ENCODE measurements at places on chromosomes 1 and 21.

GRCh38 chr21:46002841-46003574 lies 21.4 kb downstream of the COL6A1 start:
- no peak for DNase-seq

DNA sequence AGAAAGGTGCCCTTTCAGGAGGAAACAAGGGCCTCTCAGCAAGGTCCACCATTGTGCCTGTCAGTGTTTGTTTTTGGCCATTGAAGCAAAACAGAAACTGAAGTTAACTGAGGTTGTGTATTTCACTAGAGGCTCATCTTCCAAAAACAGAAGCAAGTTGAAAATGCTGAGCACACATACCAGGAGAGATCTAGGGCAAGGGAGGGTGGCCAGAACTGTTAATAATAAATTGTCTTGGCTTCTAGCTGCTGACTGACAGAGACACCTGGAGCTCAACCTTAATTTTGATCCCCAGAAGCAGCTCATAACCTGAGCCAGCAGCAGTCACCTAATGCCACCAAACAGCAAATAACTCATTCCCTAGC lies 5.2 kb downstream of the AGMAT start:
- no peak for DNase-seq

DNA sequence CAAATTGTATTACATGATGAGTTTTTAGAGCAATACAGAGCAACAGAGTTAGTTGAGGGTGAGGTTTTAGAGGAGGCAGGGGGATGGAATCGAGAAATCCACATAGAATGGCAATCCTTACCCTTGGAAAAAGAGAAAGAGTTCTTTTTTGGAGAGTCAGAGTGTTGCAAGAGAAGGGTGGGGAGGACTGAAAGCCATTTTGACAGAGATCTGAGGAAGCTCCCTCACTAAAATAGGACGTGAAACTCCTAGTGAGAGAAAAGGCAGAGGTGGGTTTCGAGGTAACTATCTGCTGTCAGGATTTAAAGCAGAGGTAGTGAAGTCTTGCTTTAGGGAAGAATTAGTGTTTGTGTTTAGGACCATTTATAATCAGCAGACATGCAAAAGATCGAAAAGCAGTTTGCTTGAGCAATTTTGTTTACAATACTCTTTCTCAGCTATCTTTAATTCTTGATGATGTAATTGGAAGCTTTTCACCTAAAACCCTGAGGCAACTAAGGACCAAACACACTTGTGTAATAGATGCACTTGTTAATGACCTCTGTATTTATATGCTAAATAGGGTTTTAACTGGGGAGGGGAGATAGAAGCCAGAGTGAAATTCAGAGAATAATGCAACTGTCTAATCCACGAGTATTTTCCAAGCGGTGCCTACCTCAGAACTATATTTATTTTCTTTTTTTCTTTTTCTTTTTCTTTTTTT lies 20.0 kb downstream of the ADAMTS5 start:
- DNase-seq: no peak

DNA sequence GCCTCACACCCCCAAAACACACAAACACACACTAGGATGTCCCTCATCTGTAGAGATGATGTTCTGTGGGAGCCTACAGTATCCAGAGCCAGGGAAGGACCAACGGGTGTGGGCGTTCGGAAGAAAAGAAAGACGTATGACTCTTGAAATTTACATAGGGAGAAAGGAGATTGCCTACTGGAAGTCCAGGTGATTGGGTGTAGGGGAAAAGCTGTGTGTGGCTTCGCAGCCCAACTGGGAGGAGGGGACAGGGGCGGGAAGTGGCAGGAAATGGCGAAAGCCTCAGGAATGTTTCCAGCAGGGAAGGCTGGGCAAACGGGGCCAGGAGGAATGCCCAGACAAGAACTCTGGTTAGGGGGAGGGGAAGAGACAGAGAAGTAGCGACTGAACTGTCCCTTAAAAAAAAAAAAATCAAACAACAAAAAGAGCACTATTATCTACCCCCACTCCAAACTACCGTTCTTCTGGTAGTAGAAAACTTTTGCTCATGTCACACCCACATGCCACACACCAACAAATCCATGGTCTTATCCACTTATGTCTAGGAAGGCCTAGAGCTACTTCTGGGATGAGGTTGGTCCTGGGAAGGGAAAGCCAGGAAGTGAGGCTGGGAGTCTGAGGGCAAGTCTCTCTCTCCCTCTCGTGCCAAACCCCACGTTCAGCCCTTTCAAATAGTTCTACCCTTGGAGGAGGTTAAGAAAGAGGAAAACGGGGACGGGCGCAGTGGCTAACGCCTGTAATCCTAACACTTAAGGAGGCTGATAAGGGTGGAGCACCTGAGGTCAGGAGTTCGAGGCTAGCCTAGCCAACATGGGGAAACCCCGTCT lies 1.8 kb upstream of the CKS1B start:
- DNase-seq: no peak

DNA sequence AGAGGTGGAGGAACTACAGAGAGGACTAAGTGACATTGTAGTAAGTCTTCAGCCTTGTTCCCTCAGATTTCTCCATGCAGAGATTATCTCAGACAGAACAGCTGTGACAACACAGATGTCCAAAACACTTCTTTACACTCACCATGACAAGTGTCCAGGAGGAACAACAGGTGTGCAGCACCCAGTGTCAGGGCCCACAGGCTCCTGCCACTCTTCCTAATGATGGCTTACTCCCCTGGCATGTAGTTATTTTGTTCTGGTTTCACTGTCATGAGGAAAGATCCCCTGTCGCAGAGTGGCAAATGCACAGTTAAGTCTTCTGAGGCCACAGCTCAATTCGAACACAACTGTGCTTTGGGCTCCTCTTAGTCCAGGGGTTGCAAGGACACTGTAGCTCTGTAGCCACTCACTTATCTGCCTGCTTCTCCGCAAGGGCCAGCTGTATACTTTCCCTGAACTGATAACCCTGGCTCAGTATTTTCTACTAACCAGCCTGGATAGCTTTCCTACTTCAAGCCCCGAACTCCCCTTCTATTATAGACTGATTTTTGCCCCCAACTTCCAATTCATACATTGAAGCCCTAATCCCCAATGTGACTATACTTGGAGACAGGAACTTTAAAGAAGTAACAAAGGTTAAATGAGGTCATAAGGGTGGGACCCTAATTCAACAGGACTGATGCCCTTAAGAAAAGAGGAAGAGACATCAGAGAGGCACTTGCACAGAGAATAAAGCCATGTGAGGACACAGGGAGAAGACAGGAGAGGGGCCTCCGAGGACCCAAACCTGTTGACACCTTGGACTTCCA lies 11.1 kb downstream of the PDZK1 start:
- no peak for DNase-seq

GRCh38 chr1:69191335-69191734 lies 376.4 kb upstream of the LRRC7 start:
- DNase-seq: no peak

DNA sequence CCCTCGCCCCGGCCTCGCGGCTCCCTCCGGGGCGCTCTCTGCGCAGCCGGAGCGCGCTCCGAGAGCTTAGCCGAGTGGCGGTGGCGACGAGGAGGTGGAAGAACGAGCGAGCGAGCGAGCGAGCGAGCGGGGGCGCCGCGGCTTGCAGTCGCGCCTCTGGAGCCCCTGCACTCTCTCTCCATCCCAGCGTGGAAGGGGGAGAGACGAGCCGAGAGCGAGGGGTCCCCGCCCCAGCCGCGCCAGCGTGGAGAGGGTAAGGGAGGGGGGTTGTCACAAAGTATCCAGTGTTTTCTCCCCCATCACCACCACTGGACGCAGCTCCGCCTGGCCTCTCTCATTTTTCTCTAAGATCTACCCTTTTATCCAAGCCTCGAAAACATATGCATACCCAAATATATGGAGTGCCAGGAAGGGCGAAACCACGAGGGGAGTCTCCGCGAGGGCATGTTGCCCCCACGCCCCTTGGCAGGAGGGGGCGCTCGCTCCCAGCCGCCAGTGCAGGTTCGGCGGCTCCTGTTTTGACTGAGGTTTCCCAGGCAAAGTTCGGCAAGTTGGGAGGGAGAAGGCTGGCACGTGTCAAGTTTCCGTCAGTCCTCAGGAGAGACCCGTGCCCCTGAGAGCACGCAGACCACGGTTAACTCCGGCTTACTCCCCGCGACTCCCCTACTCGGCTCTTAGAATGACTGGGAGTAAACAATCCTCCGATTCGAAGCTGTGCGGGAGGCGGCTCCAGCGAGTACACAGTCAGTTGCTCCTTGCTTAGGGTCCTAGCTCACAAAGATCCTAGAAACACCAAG lies 569 bp upstream of the DAB1 start:
- no peak for DNase-seq

DNA sequence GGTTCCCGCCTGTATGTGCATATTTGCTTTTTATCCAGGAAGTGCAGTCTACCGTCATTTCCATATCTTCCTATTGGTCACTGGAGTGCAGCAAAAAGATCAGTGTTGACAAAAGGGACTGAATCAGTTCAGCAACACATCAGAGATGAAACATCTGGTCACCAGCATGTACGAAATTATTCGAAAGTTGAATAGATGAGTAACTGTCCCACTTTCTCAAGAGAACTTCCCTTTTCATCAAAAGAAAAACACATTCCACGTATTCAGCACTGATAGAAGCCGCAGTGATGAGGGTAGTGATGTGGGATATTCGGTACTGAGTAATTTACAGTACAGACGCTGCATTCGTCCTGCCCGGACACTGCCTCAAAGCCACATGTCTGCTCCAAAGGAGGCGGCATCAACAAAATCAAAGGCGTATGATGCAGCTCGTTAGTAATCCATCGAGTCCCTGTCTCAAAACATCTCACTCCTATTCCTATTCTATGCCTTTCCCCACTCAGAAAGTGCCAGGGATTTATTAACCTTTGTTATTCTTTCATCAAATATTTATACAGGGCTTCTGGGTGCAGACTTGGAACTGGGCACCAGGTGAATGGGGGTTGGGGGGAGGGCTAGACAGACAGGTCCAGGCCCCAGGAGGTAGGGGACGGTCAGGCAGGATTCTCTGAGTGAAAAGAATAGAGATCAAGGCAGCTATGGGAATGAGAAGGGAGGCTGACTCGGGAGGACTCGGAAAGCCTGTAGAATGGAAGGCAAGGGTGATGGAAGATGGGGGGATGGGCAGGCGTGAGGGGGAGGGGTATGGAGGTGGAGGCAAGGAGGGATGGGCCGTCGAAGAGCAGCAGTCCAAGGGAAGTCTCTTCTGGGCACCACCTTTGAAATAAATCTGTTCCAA lies 79.5 kb upstream of the SLC45A1 start:
- no peak for DNase-seq

GRCh38 chr1:173050865-173051264 lies at the start of gene TNFSF18:
TNFSF18 (minus strand) TSS chr1:173050941; CDS start chr1:173050896, 45 bp downstream.
- no peak for DNase-seq

DNA sequence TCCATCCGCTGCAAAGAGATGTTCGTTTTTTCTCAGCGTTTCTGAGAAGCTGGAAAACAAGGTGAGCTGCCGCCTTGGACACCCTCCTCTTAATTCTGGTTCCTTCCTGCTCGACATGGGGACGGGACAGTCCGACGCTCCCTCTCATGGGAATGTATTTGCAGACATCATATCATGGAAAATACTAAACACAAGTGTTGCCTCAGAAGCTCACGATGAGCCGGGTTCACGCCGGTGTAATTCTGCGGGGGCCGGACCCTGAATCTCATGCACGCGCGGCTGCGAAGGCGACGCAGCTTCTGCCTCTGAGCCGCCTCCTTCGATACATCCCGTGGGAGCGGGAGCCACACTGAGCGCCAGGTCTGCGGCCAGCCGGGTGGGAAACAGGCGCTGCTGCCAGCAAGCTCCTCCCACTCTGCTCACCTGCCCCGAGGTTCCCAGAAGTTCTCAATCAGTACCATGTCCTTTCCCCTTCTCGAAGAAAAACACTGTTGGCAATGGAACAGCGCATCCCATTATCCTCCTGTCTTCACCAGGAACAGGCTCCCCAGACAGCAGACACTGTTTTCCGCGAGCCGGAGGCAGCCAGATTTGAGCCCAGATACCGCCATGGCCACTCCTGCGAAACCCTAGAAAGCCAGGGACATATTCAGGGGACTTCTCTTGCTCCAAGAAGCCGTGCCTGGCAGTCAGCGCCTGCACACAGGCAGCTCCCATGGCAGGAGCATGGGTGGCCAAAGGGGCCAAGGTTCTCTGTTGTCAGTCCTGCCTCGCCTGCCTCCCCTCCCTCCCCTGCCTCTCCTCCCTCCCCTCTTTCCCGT lies 98.0 kb downstream of the WDR4 start:
- no peak for DNase-seq

GRCh38 chr21:32990666-32991065 lies 35.1 kb upstream of the OLIG2 start:
- no peak for DNase-seq

- no peak for DNase-seq
Measured at GRCh38 chr1:86811142-86811924, 102.6 kb downstream of the SELENOF start.

DNA sequence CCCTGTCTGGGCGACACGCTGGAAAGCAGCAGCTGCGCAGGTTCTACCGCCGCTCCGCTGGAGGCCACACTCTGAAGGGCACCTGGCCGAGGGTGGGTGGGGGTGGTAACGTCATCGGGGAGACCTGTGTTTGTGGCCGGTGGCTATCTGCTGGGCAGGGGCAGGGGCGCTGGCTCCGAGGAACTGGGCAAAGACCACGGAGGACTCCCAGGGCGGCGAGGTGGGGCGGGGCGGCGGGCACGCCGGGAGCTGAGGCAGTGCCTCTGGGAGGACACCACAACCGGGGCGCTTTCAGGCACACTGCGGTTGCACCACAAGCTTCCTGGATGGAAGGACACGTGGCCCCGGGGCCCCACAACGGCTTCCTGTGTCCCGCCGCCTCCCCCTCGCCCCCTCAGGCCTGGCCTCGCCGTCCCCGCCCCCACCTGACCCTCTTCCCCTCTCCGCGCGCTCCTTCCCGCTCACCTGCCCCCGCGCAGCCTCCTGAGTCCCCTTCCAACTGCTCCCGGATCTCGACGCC lies 3.3 kb upstream of the DENND2D start:
- no peak for DNase-seq

GRCh38 chr21:41678924-41679318 lies 87.9 kb downstream of the RIPK4 start:
- DNase-seq: no peak

- DNase-seq: no peak
Measured at GRCh38 chr1:239995281-239995680, 96.4 kb upstream of the FMN2 start.

DNA sequence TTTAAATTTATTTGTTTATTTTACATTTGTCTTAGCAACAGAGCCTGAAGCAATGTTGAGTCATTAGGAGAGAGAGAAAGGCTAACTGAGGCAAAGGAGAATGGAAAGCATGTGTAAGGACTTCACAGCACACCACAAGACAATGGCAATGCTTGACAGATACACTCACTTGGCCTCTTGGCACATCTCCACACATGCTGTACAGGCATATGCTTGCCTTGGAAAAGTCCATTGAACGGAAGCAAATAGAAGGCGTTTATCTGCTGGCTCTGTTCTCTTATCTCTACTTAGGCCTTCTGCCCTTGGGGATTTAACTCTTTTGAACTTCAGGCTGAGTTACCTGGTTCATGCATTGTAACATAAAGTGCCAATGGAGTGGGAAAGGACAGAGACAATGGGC lies 262.2 kb upstream of the POU3F1 start:
- no peak for DNase-seq

GRCh38 chr1:25560001-25560400 lies 16.6 kb downstream of the LDLRAP1 start:
- no peak for DNase-seq

DNA sequence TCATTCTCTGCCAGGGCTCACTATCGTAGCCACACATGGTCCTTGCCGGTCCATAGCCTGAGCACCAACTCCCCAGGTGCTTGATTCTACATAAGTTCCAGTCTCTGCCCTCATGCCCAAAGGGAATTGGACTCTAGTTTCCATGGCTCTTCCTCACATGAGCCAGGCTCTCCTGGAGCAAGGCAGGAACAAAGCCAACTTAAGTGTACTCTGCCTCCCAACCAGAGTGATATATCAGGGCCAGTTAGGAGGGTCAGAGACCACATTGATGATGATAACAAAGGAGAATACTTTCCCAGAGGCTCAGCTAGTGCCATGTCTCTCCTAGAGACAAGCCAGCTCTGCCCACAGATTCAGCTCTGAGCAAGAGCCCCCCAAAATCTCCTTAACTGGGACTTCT lies 70.9 kb downstream of the ERI3 start:
- no peak for DNase-seq
